ENCODE measurements at places on chromosomes 6 and 20.

GRCh38 chr6:158648682-158649131 lies 1.1 kb upstream of the SYTL3 start:
- DNase-seq = no peak

- no peak for DNase-seq
Observed at GRCh38 chr6:108102965-108103364, 28.4 kb upstream of the OSTM1 start.

DNA sequence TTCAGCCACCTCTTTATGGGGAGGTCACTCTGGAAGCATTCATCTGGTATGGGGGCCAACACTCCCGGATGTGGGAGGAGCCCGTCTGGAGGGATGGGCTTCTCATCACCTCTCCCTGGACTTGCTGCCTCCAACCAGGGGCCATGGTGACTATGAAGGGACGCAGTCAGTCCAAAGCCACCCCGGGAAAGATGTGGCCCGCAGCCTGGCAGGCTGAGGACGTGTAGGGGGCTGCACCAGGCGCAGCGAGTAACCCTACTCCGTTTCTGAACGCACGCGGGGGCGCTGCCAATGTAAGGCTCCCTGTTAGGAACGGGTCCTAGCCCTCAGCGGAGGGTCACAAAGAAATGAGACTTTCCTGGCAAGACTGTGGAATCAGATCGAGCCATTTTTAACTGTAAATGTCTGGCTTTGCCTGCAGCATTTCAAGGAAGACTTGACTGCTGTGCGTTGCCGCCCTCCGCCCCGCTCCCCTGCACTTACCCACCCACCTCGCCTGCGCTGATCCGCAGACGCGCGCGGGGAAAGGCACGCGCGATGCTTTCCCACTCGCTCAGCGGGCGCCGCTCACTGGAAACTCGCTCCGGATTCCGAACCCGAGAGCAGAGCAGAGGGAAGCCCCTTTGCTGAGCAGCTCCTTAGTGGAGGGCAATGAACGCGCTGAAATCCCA lies 55.1 kb downstream of the IL20RA start:
- no peak for DNase-seq

DNA sequence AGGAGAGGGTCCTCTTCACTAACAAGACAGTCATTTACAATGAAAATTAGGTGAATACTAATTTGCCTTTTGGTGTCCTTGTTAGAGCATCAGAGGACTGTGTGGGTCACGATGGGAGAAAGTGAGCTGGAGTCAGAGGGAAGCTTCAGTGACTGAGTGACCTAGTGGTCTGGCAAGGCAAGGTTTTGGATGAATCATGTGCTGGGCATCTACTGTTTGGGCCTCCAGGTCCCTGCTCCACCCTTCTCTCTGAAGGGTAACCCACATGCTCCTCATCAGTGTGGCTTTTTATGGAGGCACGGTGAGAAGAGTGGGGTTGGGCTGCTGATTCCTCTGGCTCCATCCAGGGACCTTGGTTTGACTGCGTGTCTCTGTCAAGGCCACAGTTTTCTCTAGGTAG lies 60.5 kb upstream of the EXOC2 start:
- no peak for DNase-seq

DNA sequence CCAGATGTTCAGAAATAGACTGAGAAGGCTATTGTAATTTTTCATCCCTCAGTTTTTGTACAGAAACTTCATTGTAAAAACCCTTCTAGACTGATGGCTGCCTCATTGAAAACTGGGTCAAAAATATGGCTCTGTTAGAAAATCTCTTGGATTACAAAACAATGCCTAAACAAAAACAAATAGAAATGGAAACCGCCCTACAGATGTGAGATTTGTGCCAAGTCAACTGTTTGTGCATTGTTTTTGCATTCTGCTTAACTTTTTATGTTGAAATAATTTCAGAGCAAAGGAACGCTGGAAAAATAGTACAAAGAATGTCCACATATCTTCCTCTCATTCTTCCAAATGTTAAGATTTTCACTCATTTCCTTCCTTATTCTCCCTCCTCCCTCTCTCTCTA lies 425.1 kb downstream of the FOXA2 start:
- DNase-seq = no peak

DNA sequence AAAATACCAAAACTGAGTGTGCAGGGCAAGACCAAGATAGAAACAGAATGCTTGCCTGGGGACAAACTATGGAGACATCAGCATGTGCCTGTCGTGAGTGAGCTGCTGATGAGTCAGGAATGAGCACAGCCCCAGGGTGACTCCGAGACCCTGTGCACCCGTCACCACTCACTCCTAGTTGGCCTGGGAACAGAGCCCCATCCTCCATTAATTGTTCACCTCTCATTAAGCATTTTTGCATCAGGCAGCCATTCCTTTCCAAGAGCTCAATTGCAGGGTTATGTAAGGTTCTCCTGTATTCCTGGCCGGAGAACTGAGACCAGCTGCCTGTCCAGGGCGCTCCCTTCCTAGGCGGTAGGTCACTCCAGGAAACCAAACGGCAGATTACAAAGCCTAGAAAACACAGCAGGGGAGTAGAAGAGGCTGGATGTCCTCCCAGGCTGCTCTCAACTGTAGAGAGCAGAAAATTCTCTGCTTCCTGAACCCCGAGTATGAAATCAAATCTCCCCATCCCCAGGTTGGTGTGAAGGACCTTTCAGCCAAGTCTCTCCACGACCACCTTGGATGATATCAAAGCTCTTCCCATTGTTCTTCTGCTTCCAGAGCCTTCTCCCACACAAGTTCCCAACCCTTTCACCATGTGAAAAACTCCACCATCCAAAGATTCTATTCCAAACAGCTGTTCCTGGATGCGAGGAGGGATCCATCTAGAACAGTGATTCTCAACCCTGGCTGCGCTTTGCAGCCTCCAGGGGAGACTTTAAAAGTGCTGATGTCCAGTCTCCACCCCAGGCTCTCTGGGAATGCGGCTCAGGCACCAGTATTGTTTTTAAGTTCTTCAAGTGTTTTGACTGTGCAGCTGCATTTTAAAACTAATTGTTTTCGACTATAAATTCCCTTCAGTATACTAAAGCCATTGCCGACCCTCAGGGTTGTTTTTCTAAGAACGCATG lies 532.6 kb upstream of the JARID2 start:
- DNase-seq = no peak

GRCh38 chr6:33949877-33950435 lies 146.2 kb upstream of the MLN start:
- no peak for DNase-seq

All from NCI-H2081 treated with DMSO at 0.1 percent for 48 hours (cell line).